ENCODE measurements at places on chromosomes 6 and 20.

GRCh38 chr6:63573899-63574553, 1.7 kb downstream of the LOC128125822 start:
- DNase-seq, result peak; percentile 67

- no peak for DNase-seq
Measured at GRCh38 chr20:60249436-60249835, 291.2 kb downstream of the CDH26 start.

- no peak for DNase-seq
Measured at GRCh38 chr6:138028893-138029292, 78.3 kb downstream of the PERP start.

DNA sequence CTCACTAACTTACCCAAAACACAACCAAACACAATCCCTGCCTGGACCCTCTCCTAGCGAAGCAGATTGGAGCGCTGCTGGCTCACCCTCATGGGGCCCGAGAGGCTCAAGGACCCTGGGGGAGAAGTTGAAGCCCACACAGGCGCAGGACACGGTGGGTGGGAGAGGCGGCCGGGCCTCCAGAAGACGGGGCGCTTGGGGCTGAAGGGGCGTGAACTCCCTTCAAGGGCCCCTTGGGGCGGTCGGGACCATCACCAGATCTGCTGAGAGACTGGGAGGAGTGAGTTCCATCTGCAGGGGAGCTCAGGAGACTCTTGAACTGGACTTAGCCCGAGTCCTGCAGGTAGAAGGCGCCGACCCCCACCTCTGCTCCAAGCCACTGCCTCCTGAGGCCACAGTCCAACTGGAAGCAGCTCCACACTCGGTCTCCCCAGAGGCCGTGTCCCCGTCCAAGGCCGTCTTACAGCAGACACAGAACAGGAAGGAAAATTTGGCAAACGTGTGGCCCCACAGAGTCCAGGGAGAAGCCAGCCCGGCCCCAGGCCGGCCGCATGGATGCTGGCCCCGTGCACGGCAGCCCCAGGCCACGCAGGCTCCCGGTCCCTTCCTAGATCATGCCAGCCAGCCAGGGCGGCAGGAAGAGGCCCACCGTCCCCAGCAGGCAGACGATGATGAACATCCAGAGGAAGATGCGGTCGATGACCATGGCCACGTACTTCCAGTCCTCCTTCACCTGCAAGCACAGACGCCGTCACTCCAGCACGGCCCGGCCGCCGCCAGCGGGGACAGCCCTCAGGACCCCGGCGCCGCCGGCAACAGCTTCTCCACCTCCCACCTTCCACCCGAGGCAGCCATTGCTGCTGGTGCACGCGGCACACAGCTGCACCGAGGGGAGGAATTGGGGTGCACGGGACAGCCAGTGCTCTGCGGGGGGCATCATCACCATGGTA, 14.7 kb downstream of the CHRNA4 start:
- DNase-seq, result no peak

DNA sequence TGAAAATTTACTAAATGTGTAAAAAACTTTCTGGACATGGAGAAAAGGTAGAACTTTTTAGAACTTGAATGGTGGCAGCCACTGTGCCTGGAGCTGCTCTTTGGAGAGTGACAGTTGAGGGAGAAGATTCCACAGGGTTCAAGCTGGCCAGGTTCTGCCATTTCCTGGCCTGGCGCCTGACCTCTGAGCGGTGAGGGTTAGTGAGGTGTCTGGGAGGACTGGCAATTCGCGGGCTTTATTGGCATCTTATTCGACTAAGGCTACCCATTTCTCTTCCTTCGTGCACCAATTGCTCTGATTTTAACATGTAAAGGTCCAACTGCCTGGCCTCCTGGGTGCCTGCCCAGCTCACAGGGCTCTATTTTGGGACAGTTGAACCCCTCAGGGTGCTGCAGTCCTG, 2.4 kb downstream of the SNAI1 start:
- DNase-seq, result no peak

DNA sequence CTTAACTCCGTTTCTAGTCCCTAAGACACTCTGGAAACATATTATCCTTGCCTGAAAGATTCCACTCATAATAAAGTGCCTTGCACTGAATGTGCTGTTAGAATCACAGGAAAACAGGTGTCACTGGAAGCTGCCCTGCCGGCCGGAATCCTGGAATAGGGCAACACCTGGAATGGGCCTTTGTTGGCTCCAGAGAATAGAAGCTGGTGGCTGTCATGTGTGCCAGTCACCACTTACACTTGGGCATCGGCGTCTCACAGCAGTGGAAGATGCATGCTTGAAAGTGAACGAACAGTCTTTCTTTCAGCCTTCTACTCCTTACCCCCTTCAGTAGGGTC, 90.8 kb upstream of the AFDN start:
- DNase-seq, result no peak

DNA sequence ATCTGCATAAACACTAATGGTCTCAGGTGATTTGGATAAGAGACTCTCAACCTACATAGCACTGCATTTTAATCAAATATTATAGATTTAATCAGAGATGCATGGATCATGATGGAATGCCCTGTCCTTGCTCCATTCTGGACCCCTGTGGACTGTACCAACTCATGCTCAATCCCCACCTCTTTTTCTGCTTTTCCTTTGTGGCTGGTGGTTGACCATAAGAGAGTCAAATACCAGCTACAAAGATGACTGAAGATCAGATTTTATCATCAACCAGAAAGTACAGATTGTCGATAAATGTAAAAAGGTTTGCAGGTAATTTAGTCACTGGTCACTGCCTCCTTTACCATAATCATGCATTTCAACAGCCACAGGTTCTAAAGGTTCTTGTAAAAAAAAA, 116.2 kb downstream of the ME1 start:
- no peak for DNase-seq

GRCh38 chr6:72824833-72825232, 203.0 kb downstream of the KCNQ5 start:
- no peak for DNase-seq

- no peak for DNase-seq
Measured at GRCh38 chr20:5153612-5154542, 27.1 kb downstream of the CDS2 start.

GRCh38 chr6:110864824-110865223, 9.8 kb upstream of the AMD1 start:
- no peak for DNase-seq

DNA sequence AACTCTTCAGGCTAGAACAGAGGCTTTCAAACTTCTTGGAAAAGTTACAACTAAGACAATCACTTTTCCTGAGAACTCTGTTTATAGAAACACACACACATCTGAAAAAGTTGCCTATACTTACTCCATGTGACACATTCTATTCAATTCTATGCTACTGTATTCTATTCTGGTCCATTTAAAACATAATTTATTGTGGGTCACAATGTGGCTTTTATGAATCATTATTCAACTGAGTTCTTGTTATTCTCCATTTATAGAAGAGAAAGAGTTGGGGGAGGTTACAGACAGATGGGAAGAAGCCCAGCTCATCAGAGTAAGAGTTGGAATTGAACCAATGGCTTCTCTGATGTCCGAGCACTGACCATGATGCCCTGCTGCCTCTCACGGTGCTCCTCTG, 21.6 kb upstream of the BCAS1 start:
- DNase-seq, result no peak
